Stimulated activated naive CD8-positive, alpha-beta T cell treated with anti-CD3 and anti-CD28 coated beads, Interleukin-15, Interleukin-2, amounts not matched to agents 100 U/mL and 50 U/mL, for 24 hours (primary cell): ENCODE measurements at places on chromosomes 12 and 14.

GRCh38 chr14:50059763-50060616 lies 56.4 kb downstream of the VCPKMT start:
- no peak for DNase-seq

DNA sequence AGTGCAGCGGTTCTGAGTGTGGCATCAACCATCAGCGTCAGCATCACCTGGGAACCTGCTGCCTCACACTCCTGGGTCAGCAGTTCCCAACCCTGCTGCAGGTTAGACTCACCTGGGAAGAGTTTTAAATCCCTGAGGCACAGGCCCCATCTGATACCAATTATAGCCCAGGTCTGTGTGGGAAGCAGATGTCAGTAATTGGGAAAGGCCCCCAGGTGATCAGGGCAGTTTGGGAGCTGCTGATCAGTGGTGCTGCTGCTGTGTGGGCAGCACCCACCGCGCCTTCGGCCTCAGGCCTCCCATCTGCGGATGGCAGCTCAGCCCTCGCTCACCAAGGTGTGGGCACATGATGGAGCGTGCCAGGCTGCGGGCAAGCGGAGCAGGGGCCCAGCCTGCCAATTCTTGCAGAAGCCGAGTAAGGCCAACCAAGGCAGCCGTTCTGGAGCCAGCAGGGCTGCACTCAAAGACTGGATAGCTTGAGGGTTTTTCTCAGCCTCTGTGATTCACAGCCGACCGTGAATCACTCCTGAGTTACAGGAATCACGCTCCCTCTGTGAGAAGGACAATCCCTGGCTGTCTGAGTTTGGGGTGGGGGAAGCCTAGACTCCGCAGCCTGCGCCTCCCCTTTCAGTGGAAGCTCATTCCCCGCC lies 155.6 kb upstream of the SFSWAP start:
- no peak for DNase-seq

DNA sequence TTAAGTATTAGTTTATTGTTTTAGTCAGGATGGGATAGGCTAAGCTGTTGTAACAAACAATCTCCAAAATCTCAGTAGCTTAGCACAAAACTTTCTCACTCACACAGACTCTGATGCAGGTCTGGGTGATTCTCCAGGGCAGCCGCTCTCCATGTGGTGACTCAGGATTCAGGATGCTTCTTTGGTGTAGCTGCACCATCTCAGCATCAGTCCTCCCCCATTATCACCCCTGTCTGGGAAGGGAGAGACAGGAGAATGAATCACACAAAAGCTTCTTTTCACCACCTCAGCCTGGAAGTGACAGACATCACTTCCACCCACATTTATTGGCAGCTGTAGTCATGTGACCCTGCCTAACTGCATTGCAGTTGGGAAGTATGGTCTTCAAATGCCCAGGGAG lies 142.3 kb downstream of the DICER1 start:
- DNase-seq, result no peak

DNA sequence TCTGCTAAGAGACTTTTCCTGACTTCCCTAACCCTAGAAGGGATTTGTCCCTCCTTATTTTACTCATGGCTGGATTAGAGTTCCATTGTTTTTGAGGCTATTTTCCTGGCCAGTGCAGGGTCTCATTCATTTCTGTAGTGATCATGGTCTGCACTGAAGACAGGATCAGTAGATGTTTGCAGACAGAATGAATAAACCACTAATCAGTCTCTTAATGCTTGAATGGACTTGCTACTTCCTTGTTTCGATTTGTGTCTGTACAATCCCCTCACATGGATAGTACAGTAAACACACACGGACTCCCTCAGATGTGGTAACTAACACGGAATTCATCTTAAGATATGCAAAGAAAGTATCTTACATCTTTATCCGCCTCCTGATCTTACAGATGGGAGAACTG lies 102.6 kb upstream of the PRB2 start:
- no peak for DNase-seq

DNA sequence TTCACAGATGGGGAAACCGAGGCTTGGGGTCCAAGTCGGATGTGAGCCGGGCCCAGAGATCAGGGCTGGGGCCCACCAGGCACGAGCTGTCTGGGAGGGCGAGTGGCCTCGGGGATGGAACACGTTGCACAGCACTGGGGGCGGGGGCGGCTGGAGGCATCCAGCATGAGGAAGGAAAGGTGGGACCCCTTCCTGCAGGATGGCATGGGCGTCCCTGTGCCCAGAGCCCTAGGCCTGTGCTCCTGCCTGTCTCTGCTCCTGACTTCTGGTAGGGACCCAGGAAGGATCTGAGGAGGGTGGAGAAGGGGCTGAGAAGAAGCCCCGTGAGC lies 183.4 kb downstream of the KIF26A start:
- no peak for DNase-seq

- DNase-seq, result peak; percentile 44
Observed at GRCh38 chr12:55974308-55974730, 441 bp downstream of the RAB5B start.

- no peak for DNase-seq
Observed at GRCh38 chr14:88698651-88699050, 94.1 kb downstream of the EML5 start.

DNA sequence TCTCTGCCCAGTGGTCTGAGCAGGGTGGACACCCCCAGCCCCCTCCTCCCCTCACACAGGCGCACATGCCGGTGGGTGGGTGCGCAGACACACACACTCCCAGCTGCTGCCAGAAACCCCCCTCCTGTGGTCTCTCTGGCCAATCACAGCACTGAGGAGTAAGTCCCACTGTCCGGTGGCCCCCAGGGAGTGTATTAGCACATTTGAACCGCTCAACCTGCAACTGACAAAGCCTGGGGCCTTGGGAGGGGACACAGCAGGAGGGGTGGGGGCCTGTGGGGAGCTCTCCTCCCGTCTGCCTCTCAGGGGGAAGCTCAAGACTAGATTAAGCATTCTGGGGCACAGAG lies 11.7 kb downstream of the FIGNL2 start:
- DNase-seq, result no peak

GRCh38 chr14:93173943-93174395 lies 10.7 kb downstream of the MOAP1 start:
- DNase-seq, result no peak

DNA sequence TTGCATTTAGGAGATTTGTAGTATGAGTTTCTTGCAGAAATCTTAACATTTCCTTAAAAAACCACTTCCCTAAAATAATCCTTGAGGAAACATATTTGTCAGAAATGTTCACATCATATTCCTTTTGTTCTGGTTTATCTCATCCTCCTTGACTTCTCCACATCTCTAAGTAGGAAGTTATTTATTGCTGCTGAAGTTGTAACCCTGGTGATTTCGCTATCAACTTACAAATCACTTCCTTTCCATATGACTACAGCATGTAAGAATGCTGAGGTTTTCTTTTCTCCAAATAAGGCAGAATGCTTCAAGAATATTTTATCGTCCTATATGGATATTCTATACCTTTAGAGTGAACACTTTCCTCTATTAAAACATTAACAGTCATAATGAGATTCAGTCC lies 751.7 kb downstream of the NRXN3 start:
- DNase-seq, result no peak

GRCh38 chr14:59882957-59883356 lies 12.4 kb upstream of the RTN1 start:
- DNase-seq, result no peak

DNA sequence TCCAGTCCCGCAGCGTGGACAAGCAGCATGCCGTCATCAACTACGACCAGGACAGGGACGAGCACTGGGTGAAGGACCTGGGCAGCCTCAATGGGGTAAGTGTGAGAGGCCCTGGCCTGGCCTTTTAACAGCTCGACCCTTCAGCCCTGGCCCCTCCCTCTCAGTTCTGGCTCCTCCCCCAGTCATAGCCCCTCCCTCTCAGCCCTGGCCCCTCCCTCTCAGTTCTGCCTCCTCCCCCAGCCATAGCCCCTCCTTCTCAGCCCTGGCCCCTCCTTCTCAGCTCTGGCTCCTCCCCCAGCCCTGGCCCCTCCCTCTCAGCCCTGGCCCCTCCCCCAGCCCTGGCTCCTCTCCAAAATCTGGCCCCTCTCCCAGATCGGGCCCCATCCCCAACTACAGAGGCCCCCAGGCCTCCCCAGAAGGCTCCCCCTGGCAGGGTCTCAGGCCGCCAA lies 11.2 kb downstream of the CEP170B start:
- peak; percentile 49 for DNase-seq

- DNase-seq, result no peak
Observed at GRCh38 chr12:126798449-126798848, 1468.5 kb upstream of the TMEM132C start.

DNA sequence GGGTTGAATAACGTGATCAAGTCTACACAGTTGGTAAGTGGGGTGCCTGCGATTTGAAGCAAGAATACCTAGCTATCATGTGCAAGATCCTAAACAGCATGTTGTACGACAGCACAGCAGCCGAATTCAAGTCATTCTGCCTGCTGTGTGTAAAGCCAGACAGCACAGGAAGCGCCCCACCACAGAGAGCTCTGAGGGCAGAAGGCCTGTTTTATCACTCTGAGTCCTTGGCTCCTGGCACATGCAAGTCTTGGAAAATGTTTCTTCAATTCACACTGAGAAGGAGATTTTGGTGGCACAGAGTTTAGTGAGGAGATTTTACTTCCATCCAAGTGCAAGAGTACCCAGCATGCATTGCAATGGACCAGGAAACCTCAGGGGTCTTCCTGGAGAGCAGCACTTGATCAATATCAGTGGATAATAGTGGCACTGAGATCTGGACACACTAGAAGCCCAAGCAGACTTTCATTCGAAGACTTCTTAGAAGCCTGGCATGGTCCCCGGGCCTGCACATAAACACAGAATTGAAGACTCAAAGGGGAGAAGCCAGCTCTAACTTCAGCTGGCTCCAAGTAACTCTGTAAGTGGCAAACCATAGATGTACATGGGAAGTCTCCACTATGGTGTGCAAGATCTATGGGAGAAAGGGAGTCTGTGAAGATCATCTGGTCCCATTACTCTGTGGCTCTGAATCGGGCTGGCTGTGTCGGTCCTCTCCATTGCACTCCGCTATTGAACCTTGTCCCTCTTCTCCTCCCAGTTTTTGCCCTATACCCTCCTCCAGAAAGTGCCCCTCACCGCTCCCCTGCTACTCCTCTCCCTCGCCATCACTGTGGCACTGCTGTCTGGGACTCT lies 1.5 kb upstream of the KRT1 start:
- peak; percentile 23 for DNase-seq

GRCh38 chr14:34593740-34594375 lies 36.1 kb downstream of the SNX6 start:
- DNase-seq, result no peak

GRCh38 chr12:39905152-39905551 lies 200.7 kb downstream of the SLC2A13 start:
- DNase-seq, result no peak

DNA sequence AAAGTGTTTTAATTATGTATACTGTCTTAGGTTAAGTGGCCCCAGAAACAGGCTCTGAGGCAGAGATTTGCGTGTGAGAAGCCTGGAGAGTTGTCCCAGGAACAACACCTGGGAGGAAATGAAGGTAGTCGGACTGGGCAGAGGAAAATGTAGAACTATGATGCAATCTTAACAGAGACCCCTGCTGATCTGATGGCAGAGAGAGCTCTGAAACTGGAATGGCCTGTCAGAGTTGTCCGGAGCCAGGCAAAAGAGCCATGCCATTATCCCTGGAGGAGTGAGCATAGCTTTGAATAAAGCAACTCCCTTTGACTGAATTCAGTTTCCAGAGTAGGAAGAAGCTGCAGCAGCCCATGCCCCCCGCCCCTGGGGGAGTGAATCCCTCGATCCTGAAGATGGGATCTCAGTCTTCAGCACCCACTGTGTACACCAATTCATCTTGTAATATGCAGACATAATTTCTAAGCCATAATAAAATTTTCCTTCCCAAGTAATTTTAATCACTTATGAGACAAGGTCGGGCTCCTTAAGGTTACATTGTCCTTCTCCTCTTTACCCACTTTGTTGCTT lies 264.8 kb downstream of the PDZRN4 start:
- DNase-seq, result no peak

DNA sequence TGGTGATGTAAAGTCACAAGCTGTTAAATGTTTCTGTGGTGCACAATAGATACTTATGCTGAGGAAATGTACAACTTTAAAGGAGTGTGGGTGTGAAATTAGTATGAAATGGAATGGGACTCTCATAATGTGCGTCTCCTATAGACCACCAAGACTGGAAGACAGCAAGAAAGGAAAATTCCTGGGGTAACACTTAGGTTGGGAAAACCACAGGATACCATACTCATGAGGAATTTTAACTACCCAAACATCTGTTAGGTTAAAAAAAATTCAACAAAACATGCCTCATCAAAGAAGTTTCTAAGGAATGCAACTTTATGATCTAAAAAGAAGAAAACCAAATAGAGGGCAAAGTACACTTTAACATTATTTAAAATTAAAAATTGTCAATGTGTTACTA lies 113.7 kb upstream of the MYF6 start:
- no peak for DNase-seq

DNA sequence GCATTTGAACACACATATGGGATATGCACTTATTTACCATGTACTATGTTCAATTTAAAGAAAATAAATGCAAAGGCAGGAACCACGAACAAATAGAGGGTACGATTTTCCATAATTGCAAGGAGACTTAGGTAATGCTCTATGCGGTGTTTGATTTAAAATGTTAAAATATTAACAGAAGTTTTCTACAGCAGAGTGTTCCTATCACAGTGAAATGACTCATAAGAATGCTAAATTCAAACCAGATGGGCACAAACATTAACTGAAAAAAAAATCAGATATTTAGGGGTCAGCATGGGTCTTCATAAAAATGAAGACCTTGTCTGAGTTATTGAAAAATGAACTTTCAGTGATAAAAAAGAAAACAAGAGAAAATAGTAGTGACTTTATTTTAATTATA lies 65.4 kb downstream of the LLPH start:
- DNase-seq, result no peak

GRCh38 chr12:88052686-88053085 lies 23.5 kb upstream of the C12orf50 start:
- no peak for DNase-seq

DNA sequence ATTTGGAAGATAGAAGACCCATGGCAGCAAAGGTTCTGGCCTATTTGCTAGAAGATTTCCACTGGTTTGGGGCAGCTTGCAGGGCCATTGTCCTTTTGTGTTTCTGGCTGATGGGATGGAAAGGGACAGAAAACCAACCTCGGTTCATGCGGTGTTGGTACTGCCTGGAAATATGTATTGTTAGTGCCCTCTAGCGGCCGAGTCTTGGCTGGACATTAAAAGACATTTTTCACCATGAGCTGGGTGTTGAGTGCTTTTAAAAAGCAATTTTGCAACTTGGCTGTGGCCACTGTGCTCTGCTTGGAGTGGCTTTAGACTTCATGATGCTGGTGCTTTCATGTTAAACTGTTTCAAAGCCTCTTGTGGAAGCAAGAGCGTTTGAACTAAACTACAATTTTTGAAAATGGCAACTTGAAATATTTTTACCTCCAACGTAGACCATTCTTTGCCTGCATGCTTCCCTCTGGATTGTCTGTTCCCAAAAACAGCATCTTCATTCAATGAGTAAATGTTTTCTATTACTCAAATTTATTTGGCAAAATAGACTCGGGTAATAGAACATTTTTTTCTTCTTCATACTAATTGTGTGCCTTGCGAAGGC lies 102.7 kb upstream of the TBX5 start:
- DNase-seq, result peak; percentile 61
